ENCODE measurements at places on chromosomes 6 and 20.

- DNase-seq: no peak
Observed at GRCh38 chr6:36818756-36819155, 20.5 kb downstream of the CPNE5 start.

GRCh38 chr20:43438578-43439316 lies 18.9 kb upstream of the SRSF6 start:
- DNase-seq: no peak

- no peak for DNase-seq
Observed at GRCh38 chr6:26358511-26358981, 6.5 kb upstream of the BTN3A2 start.

- DNase-seq: no peak
Observed at GRCh38 chr6:22064558-22064957, 232.3 kb downstream of the PRL start.

DNA sequence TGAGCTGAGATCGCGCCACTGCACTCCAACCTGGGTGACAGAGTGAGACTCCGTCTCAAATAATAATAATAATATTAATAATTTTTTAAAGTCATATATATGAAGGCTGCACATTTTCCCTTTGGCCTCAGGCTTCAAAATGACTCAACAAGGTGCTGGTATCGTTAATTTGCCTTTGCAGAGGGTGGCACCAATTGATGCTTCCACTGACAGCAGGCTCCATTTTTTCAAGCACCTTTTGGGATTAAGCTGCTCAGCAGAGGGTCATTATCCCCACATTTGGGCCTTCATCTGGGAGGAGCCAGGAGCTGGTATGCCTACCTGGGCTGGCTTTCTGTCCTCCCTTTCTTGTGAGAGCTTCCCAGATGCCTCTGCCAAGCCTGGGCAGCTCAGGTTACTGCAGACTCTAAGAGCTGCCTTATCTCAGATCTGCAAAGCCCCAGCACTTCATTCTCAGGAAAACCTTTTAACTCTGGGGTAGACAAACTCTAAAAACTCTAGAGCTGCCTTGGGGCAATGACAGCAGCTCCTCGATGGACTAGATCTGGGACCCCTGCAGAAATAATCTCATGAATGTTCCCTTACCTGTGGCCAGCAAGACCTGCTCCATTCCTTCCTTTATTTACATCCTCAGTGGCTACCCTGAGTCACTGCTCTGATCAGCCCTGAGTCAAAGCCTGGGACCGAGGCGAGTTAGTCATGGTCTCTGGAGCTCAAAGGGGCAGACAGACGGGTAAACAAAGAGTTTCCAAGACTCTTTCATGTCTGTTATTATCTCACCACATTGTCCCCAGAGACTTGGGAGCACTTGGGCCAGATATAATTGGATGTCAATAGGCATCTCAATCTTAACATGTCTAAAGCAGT lies 80.0 kb upstream of the EYA2 start:
- DNase-seq: peak; percentile 85

GRCh38 chr6:20657274-20657800 lies 123.1 kb downstream of the CDKAL1 start:
- no peak for DNase-seq

GRCh38 chr6:116047173-116047933 lies 13.3 kb downstream of the FRK start:
- peak; percentile 71 for DNase-seq
